ENCODE measurements at places on chromosomes 5 and 9. TPM values are rescaled to one million over a fixed set of nuclear protein-coding genes. Genes with fewer than 3 reads are reported as not detected.

GRCh38 chr5:124936626-124936933 is 190.1 kb upstream of the ZNF608 start:
- DNase-seq, result no peak

- DNase-seq, result no peak
Observed at GRCh38 chr9:68974431-68974830, 39.5 kb downstream of the PRKACG start.

- no peak for DNase-seq
Observed at GRCh38 chr9:127384016-127384730, 12.8 kb upstream of the SLC2A8 start.

SPINK13 gene
- not detected for total RNA-seq
